ENCODE measurements at places on chromosomes 2 and 18.

DNA sequence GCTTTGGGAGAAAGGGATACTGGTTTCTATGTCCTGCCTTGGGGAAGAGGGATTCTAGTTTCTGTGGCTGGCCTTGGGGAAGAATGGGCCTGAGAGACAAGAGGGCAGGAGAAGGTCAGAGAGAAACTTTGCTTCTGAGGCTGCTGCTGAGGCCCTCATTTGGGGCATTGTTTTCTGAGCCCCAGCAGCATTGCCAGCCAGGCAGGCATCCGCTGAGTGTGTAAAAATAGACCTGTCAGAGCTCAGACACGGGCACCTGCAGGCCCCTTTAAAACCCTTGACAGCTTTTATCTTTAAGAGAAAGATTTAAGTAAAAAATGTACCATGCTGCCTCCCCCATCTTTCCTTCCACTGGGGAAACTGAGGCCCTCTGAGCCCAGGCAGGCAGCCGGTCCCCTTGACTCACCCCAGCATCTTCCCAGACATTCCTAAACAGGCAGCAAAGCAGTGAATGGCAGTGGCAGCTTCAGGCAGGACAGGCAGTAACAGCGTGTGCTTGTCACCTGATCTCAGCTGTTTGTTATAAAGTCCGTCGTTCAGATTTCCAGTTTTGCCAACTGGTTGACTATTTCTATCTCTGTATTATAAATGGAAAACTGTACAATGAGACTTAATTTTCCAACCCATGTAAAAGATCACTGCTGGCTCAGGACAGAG, 27.6 kb downstream of the MLPH start:
- DNase-seq, result no peak

DNA sequence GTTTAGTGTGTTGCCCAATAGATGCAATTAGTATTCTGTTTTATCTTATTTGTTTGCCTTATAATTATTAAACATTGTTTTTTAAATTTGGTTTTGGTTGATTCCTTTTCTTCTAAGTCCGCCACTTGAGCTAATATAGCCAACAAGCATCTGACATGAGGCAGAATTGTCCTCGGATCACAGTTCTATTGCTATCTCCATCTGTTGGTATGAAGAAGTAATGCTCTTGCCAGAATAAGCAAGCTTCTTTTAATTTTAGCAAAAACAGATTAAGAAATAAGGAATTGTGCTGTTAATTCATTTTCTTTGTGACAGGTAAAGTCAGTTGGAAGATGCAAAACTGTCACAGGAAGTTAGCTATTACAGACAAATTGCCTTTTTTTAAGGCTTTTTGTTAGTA, 54.3 kb downstream of the R3HDM1 start:
- DNase-seq, result no peak

DNA sequence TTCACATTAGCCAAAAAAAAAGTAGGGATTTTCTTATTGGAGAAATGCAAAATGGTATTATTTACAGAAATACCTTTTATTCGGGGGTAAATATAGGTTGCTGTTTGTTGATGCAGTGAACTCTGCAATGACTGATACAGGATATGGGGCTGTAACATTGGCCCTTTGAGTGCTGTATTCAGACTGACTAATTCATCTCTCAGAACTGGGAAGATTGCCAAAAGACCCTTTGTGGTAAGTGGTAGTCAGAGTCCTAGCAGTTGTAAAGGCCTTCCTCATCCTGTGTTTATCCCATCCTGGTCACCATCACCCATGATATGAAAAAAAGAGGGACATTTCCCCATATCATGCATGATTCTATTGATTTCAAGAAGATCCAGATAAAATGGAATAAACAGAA, 14.0 kb upstream of the DCC start:
- DNase-seq, result no peak

GRCh38 chr2:41464395-41464794, 583.4 kb upstream of the PKDCC start:
- DNase-seq, result no peak

DNA sequence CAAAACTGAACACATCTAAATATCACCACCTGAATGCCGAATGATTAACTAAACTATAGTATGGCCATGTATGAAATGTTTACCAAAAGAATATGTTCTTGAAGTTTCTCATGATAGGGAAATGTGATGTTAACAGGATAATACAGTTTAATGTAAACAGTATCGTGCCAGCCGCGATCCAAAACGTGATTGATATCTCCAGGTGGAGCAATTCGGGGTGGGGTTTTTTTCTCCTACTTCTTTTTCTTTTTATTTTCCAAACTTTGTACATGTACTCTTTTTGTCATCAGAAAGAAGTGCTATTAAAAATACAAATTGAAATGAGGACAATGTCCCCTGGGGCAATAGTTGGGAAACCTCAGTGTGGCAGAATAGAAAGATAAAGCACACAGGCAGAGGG, 4.0 kb upstream of the BIN1 start:
- DNase-seq, result no peak

DNA sequence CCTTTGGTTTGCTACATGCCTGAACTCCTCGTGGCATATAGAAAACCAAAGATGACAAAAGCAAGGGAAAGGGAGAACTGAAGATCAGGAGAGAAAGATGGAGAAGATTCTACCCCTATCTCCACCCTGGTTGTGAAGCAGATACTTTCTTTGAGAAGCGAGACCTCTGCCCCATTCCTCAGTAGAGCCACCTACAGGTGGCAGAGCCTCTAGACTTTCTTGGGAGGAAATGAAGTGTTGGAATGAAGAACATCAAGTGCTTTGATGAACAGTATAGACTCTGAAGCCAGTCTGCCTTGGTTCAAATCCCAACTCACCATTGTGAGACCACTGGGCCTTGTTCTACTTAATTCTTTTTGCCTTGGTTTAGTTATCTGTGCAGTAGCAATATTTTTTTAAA, 348.8 kb upstream of the ETAA1 start:
- DNase-seq, result no peak

DNA sequence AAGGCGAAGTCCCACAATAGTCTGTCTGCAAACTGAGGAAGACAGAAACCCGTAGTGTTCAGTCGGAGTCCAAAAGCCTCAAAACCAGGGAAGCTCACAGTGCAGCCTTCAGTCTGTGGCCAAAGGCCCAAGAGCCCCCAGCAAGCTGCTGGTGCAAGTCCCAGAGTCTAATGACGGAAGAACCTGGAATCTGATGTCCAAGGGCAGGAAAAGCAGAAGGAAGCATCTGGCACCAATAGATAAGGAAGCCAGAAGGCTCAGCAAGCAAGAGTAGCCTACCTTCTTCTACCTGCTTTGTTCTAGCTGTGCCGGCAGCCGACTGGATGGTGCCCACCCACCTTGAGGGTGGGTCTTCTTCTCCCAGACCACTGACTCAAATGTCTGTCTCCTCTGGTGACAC, 21.8 kb downstream of the CFAP210 start:
- DNase-seq, result no peak

Data from iPS DF 6.9 (cell line).